Left renal cortex interstitium (tissue), 4 donors: ENCODE measurements at places on chromosomes 13 and 19.

- DNase-seq: no peak
Observed at GRCh38 chr13:46489586-46490023, 63.4 kb upstream of the LRCH1 start.

- DNase-seq: no peak
Observed at GRCh38 chr13:109271555-109272541, 514.5 kb downstream of the IRS2 start.

GRCh38 chr13:91405240-91405639, 6.8 kb downstream of the GPC5 start:
- no peak for DNase-seq

- no peak for DNase-seq
Observed at GRCh38 chr13:48979892-48980291, 4.2 kb downstream of the FNDC3A start.

- DNase-seq: peak; percentile 51
Observed at GRCh38 chr19:5340637-5341447, at the start of gene PTPRS. PTPRS (minus strand) TSS chr19:5340812; CDS start chr19:5286140, 54,672 bp downstream.

DNA sequence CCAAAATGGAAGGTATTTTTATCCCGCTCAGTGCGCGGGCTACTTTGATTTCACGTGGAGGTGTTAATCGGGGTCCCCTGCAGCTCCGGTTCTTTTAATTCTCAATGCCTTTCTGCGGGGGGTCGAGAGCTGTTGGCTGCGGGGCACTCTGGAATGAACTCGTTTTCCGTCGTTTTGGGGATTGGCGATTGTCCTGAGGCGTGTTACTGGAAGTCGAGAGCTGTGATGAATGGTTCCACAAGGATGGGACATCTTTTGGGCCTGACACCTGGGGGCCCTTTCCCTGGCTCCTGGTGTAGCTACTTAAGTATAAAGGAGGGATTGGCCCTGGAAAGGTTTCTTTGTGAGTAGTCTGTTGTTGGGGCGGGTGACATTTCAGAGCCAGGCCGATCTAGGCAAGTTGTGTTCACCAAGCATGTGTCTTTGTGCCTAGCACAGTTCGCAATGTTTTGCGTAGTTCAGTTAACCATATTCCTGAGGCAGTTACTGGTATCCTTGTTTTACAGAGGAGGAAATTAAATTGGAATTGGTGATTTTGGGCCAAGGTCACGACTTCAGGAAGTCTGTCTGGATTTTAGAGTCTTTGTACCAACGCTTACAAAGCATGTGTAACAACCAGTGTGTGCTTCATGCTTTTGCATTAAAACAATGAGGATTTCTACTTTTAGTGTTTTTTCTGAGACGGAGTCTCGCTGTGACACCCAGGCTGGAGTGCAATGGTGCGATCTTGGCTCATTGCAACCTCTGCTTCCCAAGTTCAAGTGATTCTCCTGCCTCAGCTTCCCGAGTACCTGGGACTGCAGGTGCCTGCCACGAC, 846 bp downstream of the RPL13A start:
- no peak for DNase-seq

DNA sequence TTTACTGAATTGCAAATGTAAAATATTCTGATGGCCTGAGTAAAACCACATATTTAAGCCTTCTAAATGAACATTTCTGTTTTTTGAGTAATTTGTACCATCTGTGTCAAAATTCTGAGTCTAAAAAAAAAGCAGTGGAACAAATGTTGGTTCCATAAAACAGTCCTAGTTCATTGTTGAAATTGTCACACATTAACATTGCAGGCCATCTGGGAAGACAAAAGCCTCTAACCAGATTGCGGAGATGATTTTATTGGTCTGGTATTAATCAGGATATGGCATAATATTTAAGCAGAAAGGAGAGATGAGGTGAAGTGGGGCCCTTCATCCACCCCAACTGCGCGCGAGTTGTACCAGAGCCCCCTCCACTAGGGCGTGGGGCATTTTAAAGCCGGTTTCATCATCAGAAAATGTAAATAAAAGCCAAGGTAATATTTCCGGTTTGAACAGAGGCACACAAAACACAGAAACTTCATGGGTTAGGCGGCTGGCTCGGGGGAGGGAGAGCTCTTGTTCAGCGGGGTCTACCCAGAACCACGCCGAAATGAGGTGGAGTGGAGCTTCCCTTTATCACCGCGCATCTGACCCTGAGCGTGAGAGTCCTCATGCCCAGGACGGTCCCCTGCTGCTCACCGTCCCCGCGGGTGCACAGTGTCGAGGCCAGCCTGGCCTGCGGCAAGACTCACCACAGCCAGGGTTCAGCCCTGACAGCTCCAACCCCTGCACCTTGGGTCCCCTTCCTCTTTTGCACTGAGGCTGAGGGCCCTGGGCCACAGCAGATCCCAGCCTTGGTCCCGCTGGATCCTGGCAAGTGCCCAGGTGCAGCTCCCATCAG, 169.2 kb downstream of the URI1 start:
- no peak for DNase-seq

GRCh38 chr19:41297628-41298347, 12.2 kb upstream of the CCDC97 start:
- no peak for DNase-seq

GRCh38 chr13:33184112-33184490, 101.5 kb downstream of the STARD13 start:
- DNase-seq: no peak

GRCh38 chr19:3849092-3849491, 19.7 kb downstream of the ZFR2 start:
- DNase-seq: no peak

DNA sequence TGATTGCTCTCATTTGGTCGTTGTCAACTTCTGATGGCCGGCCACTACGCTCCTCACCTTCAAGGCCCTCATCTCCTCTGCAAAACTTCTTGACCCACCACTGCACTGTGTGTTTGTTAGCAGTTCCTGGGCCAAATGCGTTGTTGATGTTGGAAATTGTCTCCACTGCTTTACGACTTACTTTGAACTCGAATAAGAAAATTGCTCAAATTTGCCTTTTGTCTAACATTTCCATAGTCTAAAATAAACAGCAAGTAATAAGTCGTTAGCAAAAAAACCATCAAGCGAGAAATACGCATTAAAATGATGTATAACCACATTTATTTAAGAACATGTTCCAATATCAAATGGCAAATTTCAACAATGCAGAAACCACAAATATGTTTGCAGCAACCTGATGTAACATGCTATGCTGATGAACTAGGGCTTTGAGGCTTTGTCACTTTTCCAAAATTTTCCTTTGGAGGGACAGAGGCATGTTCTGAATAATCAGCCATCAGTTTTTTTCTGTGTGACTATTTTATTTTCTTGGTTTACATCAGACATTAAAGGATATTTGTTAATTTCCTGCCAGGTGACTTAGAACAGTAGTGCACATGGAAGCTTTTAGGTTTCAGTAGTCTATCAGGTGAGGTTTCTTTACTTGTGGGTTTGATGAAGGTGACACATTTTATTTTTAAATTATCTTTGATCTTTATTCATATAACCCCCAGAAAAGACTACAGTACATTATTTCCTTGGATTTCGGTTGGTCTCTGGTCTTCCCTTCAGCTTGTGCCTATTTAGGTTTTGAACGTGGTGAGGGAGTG, 74.7 kb upstream of the TEX29 start:
- no peak for DNase-seq

DNA sequence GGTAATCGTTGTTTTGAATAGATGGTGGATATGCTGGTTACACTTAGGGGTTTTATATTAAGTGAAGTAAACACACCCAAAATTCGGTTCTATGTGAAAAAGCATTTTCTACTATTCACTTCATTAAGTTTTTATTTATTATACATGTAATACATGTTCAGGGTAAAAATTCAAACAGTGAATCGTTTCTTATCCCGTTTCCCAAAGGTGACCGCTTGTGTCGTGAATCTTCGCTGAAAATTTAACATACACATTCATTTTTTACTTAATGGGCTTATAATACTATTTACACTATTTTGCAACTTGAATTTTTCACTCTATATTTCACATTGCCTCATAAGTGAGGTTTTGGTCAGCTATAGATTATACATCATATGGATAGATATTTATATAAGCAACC, 24.5 kb downstream of the IPO5 start:
- no peak for DNase-seq

- no peak for DNase-seq
Observed at GRCh38 chr13:68007576-68007975, 777.4 kb upstream of the PCDH9 start.

DNA sequence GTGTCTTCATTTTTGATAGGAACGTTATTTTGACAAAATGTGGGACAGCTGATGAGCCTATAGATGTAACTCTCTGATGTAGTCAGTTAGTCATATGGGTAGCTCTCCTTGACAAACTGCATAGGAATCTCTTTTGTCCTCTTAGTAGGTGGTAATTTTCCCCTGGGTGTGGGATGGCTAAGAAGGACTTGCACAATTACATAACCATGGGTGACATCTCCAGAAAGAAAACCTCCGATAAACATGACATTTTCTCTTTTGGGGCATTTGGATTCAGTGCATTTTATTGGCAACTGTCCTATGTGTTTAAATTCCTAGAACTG, 41.8 kb downstream of the IGFL3 start:
- DNase-seq: no peak

DNA sequence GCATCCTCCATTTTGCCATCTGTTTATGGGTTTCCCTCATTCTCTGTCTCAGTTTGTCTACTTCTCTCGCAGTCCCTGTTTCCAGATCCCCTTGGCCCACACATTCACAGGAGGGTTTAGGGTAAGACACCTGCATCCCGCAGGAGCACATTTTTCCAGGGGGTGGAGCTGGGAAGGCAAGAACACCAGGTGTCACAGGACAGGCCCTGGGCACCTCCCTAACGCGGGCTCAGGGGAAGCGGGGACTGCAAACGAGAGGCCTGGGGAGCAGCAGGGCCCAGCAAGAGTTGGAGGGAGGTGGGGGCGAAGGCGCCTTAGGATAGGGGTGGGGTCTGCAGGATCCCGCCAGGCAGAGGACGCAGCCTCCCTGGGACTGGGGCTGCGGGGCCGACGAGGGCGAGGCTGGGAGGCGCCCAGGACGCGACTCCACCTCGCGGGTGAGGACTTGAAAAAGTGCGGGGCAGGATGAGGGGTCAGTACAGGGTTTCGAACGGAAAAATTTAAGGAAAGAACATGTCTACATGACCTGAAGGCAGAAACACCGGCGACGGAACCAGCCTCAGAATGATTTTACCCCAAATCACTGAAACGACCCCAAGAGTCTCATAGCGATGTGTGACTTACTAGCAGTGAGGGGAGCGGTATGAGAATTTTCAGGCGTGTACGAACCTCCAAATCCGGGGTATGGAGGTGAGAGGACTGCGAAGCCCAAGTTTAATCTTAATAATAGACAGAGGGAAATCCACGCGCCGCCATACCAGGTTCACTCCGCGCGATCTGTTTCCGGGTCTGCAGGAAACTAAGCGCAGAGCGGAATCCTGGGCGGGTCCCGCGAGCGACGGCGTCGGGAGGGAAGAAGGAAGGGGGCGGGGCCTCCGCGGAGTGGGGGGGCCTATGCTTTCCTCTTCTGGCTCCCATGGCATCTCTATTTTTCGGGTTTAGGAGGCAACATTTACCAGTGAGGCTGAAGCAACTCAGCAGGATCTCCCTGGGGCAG, 7.1 kb upstream of the ERVV-2 start:
- no peak for DNase-seq

GRCh38 chr13:38759390-38759789, 72.5 kb downstream of the FREM2 start:
- no peak for DNase-seq

DNA sequence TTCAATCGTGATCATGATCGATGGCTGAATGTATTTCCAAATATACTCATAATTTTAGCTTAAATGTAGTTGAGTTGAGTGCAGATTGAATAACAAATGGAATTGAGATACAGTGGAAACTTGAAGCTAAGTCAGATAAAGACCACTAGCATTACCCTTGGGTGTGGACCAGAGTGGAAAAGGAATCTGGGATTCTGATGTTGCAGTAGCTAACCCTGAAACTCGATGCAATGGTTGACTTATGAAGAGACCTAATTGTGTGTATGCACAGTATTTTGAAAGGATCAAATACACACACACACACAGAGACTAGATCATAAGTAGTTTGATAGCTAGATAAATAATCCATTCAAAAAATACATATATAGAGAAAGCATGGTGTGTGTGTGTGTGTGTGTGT, 135.8 kb downstream of the RXFP2 start:
- no peak for DNase-seq

DNA sequence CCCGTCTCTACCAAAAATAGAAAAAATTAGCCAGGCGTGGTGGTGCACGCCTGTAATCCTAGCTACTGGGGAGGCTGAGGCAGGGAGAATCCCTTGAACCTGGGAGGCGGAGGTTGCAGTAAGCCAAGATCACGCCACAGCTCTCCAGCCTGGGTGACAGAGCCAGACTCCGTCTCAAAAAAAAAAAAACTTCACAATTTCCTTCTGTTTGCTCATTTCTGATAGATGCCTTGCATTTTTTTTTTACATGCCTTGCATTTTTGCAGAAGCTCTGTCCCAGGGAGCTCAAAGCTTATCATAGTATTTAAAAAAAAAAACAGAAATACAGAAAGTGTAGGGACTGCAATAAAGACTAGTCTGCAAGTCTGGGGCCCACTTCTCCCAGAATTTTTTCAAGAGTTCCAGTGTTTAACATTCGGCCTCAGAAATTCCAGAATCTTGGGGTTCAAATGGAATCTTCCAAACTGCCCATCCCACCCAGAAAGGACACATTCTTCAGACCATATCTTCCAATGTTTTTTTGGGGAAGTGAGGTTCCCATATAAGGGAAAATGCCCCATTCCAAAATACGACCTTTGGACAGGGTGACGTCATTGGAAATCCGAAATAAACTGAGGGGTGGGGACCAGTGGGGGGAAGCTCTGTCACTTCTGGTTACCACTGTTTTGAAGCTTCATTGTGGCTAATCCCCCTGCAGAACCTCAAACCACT, 17.2 kb upstream of the RAB8A start:
- no peak for DNase-seq

DNA sequence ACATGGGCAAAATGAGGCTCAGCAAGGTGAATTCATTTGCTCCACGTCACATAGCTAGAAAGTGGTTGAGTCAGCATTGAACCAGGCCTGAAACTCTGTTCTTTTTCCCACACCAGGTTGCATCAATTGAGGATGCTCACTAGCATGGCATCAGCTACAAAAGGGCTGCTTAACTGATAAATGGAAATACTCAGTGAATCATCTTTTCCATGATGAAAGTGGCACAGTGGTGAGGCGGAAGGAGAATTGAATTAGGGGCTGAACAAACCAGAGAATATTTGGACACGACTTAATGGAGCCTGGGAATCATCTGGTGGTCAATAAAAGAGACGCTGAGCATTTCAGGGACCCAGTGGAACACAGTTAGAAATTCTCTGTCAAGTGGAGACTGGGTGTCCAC, 320.1 kb upstream of the MAB21L1 start:
- no peak for DNase-seq

DNA sequence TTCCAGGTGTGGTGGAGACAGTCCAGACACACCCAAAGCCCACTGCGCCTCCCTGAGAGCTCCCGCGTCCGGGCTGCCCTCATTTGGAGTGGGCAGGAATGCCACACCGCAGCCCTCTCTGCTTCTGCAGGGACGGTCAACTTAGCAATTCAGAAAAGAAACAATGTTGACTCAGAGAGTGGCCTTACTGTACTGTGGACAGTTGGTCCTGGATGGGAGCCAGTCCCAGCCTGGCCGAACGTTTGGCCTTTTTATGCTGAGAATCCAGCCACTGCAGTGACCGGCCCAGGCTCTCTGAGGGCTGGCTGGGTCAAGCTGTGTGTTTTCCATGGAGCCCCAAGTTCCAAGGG, 7.2 kb downstream of the GAS6 start:
- DNase-seq: no peak

- no peak for DNase-seq
Observed at GRCh38 chr19:50925734-50926133, 14.5 kb upstream of the KLK4 start.

- no peak for DNase-seq
Observed at GRCh38 chr13:100497389-100497788, 91.2 kb downstream of the GGACT start.

GRCh38 chr19:588741-589692, 664 bp upstream of the HCN2 start:
- no peak for DNase-seq
